ENCODE measurements at places on chromosomes 1 and 21.

GRCh38 chr1:241593186-241593585 is 47.0 kb downstream of the CHML start:
- no peak for DNase-seq

DNA sequence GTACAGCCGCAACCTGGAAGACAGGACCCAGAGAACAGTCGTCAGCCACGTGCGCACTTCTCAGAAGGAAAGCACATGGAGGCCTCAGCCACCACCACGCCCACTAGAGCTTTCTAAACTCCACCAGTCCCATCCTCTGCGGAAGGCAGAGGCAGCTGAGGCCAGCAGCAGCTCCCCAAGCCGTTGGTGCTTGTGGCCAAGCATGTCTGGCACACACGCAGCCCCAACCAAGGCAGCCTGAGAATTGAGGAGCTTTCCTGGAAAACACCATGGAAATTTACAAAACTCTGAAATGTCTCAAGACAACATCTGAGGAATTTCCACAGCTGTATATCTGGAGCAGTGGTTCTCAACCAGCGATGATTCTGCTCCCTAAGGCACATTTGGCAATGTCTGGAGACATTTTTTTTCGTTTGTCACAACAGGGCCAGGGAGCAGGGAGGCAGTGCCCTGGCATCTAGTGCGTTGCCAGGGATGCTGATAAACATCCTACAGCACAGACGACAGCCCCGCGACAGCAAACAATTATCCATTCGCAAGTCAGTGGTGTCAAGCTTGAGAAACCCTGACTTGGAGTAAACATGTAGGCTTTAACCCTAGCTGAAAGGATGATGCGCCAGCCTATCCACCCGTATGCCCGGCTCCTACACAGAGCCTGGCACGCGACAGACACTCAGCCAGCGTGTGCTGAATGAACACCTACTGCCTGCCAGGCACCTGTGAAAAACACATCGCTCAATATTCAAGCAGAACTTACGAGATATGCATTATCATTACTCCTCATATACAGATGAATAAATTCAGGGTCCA is 24.7 kb downstream of the NPHP4 start:
- DNase-seq, result no peak

DNA sequence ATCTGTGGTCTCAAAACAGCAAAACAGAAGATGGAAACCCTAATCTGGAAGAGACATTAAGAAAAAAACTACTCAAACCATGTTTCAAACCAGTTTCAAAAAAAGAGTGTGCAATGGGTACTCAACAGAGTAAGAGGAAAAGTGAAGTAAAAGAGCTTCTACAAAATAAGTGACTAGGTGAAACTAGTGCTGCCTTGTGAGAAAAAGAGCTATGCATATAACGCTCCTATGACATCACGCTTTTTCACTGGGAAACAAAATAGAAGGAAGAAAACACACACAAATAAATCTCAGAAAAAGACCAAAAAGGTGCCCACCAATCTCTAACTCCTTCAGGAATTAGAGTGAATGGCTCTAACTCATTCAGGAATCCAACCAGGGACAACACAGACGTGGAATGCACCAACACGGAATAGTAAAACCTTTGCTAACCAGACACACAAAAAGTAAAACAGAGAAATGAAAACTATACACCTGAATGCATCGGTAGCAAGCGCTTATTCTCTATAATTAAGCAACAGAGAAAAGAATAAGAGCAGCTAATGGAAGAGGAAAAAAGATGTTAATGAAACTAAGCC is 1.3 kb downstream of the FOXJ3 start:
- DNase-seq, result no peak

DNA sequence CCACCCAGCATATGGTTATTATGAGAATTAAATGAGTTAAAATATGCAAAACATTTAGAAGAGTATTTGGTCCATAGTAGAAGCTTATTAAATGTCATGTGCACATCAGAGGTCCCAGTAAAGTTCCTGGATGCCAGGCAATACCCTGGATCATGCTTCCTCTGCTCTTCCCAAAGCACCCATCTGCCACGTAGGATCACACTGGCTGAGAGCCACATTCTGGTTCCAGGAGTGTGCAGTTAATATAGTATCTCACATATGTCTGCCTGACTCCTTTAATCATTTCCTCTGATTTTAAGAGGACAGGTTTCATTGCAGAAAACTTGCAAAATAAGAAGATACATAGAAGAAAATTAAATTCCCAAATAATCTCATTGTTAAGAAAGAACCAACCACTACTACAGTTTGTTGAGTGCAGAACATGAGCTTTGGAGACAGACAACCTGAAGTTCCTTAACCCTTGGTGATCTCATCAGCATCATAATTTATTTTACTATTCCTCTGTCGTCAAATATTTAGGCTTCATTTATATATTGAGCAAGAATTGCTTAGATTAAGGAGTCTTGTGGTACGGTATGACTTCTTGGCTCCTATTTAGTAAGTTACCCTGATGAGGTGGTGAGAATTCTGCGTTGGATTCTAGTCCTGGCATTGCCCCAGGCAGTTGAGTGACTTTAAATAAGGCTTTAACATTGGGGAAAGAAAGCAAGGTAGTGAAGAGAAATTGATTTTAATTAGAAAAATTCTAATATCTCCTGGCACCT is 12.3 kb downstream of the SGIP1 start:
- DNase-seq, result no peak
